NCI-H345 (cell line): ENCODE measurements at places on chromosomes 3 and 15.

- no peak for DNase-seq
Observed at GRCh38 chr3:155097009-155097349, 16.9 kb downstream of the MME start.

DNA sequence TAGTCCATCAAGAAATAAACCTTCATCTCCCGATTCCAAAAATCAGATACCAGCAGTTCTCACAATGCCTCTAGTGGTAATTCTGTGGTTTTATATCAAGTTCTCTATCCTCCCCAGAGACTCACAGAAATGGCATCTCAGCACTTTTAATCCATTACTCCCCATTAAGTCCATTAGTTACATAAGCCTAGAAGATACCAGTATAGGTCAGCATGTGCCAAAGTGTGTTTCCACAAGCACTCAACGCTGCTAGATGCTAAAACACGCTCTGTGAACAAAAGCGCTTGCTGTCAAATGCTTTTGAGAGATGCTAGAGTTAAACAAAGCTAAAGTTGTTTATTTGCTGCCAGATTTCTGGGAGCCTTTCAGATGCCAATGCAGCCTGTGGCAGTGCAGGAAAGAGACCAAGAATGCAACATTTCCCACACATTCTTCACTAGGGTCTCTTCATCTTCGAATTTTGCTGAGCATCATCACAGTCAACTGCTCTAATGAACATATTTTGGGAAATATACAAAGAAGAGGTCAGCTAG lies 918.8 kb upstream of the CFAP20DC start:
- no peak for DNase-seq

GRCh38 chr15:46467041-46467440 lies 832.2 kb downstream of the SQOR start:
- DNase-seq = no peak

DNA sequence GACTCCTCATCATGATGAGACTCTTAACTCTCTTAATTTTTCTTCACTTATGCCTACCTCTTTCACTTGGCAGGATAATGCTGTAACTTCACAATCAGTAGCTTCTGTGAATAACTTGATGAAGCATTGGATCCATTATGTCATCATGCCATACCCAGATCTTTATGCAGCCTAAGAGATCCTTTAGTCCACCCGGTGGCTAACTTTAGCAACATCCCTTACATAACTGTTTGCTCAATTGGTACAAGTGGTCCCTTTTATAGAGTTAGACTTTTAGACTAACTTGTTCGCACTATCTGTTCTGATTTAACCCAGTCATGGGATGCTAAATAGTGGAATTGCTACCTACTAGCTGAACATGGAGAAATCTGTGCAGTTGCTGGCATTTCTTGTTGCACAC lies 184.5 kb downstream of the USP13 start:
- no peak for DNase-seq

- DNase-seq = no peak
Observed at GRCh38 chr3:87900061-87900460, 158.7 kb downstream of the CGGBP1 start.

- DNase-seq = no peak
Observed at GRCh38 chr3:36751326-36751725, 13.0 kb downstream of the DCLK3 start.

DNA sequence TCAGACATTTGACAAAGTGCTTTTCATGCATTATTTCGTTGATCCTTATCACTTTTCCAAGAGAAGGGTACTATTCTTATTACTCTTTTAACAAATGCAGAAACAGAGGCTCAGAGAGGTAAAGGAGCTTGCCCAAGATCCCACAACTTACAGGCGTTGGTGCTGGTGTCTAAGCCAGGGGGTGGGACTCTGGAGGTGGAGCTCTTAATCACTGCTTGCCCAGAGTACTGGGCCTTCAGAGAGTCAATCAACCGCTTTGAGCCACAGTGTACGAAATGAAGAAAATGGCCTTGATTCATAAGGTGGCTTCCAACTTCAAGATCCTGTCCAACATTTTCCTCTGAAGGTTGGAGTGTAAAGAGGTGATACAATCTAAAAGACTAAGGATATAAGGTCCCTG lies 211.5 kb downstream of the NECTIN3 start:
- DNase-seq = no peak

- DNase-seq = no peak
Observed at GRCh38 chr3:183123891-183124290, 24.6 kb upstream of the MCCC1 start.

- no peak for DNase-seq
Observed at GRCh38 chr3:12456441-12456840, 27.8 kb upstream of the TSEN2 start.

- no peak for DNase-seq
Observed at GRCh38 chr15:93289941-93290617, 201.1 kb upstream of the RGMA start.

DNA sequence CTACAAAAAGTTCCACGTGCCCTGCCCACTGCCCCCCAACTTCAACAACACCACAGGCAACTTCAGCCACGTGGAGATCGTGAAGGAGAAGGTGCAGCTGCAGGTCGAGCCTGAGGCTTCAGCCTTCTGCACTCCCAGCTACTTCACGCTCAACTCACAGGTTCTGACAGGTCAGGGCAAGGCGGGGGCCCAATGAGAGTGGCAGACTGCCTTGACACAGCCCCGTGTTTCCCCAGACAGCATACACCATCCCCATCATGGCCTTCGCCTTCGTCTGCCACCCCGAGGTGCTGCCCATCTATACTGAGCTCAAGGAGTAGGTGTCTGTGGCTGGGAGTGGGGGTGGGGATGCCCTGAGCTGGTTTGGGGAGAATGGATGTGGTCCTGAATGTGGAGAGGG lies 12.6 kb downstream of the SLC38A3 start:
- DNase-seq = no peak

DNA sequence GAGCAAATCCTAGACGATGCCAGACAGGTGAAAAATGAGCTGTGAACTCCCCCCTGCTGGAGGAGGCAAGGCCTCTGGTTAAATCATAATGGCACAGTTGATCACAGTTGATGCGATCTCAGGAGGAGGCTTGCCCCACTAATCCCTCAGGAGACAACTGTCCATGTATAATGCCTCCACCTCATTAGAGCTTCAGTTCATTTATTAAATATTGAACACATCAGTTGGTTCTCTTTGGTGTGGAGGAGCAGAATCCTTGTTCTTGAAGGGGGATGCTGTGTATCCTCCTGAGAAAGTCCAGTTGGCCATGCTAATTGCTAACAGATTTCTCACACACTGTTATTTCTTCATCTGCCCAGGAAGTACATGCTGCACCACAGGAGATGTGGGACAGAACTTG lies 290.5 kb downstream of the IGSF11 start:
- no peak for DNase-seq

DNA sequence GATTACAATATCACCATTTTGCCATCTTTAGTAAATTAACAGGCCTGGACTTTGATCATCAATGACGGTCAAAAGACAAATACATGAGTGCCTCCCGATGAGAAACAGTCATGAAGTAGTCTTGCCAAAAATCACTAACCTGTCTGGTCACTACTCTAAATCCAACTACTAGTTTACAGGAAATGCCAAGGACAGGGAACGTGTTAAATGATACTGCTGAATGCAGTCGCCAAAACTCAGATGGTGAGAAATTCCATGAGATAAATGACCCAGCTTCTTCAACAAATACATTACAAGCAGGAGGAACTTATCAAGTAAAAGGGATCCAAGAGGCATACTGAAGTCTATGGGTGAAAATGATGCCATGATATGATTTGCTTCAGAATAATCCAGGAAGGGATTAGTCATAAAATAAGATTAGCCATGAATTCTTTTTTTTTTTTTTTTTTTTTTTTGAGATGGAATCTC lies 35.8 kb upstream of the ATP13A3 start:
- no peak for DNase-seq

DNA sequence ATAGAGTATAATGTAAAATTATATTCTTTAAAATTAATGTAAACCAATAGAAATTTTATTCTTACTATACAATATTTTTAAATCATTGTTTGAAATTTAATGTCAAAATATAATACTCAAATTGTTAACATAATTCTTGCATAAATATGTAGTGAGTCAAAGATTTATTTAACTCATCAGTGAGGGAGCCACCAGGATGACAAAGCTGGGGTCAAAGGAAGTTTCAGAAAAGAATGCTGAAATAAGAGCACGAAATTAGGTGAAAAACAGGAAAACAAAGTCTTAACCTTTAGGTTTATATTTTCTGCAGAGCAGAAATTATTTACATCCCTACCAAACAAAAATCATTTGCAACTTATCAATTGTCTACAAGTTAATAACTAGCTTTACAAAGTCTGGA lies 74.1 kb downstream of the DIPK2A start:
- no peak for DNase-seq

GRCh38 chr15:71807125-71807629 lies 3.2 kb upstream of the NR2E3 start:
- DNase-seq = no peak

DNA sequence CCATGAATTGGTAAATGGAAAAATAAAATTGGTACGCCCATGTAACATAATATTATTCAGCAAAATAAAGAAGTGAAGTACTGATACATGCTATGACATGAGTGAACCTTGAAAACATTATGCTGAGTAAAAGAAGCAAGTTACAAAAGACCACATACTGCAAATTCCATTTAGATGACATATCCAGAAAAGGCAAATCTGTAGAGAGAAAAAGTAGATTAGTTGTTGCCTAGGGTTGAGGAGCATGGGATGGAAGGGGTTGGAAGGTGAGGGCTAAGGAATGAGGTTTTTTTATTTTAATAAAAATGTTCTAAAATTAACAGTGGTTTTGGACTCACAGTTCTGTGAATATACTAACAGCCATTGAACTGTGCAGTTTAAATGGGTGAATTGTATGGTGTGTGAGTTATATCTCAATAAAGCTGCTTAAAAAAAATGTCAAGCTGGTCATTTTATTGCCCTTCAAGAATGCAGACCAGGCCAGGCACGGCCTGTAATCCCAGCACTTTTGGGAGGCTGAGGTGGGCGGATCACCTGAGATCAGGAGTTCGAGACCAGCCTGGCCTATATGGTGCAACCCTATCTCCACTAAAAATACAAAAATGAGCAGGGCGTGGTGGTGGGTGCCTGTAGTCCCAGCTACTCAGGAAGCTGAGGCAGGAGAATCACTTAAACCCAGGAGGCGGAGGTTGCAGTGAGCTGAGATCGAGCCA lies 8.1 kb upstream of the DLG1 start:
- no peak for DNase-seq

- DNase-seq = peak; percentile 67
Observed at GRCh38 chr15:68817304-68818065, 3.2 kb downstream of the ANP32A start.

GRCh38 chr3:58683466-58683865 lies 16.9 kb upstream of the FAM3D start:
- no peak for DNase-seq
